ENCODE measurements at places on chromosomes 7 and 10.

DNA sequence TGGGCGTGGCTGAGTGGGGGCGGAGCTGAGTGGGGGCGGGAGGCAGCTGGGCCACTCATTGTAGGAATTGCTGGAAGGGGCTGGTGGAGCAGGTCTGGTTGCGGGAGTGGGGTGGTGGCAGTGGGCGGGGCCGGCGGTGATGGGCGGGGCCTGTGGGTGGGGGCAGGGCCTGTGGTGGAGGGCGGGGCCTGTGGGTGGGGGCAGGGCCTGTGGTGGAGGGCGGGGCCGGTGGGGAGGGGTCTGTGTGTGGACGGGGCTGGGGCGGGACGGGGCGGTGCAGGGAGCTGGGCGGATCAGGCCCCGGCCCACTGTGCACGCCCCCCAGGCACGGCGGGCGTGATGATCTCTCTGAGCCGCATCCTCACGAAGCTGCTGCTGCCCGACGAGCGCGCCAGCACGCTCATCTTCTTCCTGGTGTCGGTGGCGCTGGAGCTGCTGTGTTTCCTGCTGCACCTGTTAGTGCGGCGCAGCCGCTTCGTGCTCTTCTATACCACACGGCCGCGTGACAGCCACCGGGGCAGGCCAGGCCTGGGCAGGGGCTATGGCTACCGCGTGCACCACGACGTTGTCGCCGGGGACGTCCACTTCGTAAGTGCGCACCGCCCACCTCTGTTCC lies 14.0 kb downstream of the SLC29A4 start:
- peak; percentile 34 for DNase-seq

GRCh38 chr10:103077491-103078308 lies 115.4 kb downstream of the NT5C2 start:
- DNase-seq = no peak

DNA sequence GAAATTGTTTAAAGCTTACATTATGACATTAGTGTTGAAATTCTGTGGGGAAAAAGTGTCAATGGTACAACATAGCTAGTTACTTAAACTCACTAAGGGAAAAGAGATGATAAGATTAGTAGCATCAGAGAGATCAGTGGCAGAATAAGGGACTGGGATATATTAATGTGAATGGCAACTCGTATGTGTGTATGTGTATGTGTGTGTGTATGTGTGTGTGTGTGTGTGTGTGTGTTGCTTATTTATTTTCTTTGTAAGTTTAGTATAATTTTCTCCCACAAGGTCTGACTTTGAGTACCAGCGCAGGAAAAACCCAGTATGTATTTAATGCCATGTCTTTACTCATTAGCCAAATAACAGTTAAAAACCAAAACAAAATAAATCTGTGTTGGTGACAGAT lies 256.1 kb downstream of the ARHGAP21 start:
- no peak for DNase-seq

- DNase-seq = no peak
Observed at GRCh38 chr7:110065121-110065520, 1025.8 kb upstream of the LRRN3 start.

DNA sequence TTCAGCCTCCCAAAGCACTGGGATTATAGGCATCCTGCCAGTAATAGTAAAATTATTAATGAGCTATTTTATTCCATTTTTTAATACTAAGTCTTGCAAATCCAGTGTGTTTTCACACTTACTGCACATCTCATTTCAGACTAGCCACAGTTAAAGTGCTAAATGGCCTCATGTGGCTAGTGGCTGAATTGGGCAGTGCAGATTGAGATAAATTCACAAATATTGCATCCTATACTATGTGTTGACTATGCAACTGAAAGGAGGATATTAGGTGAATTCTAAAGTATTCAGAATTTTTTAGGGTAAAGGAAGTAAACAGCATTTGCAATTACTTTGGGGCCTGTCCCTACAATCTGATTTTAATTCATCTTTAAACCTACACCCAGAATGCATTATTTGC lies 10.2 kb downstream of the APBB1IP start:
- DNase-seq = no peak

DNA sequence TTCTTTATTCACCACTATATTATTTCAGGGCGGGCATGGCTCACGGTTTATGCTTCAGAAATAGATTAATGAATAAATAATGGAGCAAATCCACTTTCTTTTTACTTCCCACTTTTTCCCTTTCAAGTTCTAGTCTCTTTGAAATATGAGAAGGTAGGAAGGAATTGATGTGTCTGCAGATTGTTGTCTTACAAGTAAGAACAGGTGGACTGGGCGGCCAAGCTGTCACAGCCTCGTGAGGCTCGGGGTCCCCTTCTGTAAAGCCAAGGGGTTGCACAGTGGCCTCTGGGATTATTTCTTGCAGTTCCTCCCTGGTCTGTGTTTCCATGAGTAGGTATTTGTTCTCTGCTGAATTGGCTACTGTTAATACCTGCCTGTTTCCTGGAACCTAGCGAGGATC lies 11.2 kb downstream of the VWA2 start:
- no peak for DNase-seq

DNA sequence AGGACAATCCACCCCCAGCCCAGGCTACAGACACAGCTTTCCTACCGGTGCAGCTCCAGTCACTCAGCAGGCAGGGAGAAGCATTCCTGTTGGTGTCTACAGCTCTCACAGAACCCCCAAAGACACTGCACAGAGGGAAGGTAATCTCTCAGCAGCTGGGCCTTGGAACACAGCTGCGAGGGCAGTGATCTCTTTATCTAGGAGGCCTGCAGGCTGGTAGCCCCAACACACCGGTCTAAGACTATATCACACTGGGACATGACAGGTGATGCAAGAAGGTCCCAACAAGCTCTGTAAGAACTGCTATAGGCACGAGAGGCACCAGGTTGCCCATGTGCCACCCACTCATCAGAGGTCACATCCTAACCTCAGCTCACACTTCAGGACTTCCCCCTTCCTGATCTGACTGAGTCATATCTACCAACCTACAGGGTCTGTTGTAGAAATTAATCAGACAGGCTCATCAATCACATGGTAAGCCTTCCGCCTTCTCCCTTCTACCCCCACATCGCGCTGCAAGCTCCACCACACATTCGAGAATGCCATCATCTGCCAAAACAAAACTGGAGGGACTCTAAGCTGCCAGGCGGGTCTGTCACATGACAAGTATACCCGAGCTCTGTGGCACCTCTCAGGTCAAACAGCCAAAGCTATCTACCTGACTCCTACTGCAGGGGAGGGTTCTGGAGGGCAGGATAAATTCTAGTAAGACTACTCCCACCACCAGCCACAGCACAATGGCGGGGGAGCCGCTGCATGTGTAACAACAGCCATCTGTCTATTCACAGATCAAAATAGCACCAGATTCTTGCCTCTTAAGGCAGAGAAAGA lies 26.1 kb downstream of the FAM53B start:
- DNase-seq = peak; percentile 41

Measured in activated naive CD4-positive, alpha-beta T cell (primary cell).